Osteocyte (in vitro differentiated cells): ENCODE measurements at places on chromosomes 1 and 21. TPM values are rescaled to one million over a fixed set of nuclear protein-coding genes. Genes with fewer than 3 reads are reported as not detected.

GRCh38 chr1:204344665-204345355 is 14.9 kb downstream of the PLEKHA6 start:
- DNase-seq: no peak

DNA sequence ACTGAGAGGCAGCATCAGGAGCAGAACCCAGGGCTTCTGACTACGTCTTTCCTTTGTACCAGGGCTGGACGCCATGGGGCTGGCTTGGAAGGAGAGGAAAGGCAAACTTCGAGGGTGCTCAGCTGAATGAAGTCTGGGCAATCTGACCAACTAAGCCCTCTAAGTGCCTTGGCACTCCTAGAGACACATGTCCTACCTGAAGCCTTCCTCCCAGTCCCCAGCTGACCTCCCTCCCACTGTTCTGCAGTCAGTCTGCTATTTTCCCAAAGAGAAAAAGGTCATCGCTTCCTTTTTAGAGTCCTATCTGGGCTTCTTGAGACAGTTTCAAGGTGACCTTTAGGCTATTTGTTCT is 5.2 kb downstream of the SLC9A1 start:
- no peak for DNase-seq

DNA sequence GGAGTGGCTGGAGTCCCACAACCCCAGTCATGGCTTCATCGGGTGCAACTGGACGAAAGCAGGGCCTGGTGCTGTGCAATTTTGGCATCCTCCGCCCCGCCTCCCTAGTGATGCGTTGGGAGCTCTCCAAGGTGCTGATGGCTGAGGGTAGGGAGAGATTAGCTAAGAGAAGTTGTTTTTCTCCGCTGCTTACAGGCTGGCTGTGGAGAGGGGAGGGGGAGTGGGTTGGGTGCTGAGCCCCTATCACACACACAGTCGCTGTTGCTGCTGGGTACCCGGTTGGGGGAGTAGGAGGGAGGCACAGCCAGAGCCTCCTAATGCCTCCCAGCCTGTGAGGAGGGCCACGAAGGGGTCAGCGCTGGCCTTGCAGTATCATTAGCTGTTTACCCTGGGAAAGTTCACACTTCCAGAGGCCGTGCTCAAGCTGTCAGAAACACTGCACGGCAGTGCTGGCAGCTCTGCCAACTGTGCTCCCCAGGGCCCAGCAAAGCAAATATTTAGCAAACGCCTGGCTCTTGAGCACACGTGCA is 110.0 kb downstream of the GRIK3 start:
- no peak for DNase-seq

DNA sequence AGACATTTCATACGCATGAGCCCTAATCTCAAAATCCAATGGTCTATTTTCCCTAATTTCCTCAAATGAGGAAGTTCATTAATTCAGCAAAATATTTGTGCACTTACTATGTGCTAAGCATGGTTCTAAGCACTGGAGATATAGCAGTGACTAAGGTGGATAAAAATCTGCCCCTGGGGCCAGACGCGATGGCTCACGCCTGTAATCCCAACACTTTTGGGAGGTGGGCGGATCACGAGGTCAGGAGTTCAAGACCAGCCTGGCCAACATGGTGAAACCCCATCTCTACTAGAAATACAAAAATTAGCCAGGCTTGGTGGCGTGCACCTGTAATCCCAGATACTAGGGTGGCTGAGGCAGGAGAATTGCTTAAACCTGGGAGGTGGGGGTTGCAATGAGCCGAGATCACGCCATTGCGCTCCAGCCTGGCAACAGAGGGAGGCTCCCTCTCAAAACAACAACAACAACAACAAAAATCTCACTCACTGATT is 4.3 kb upstream of the MIIP start:
- no peak for DNase-seq

GRCh38 chr1:247352175-247352574 is 20.5 kb upstream of the ZNF496 start:
- no peak for DNase-seq

- no peak for DNase-seq
Observed at GRCh38 chr1:206143537-206144172, 26.5 kb upstream of the AVPR1B start.

The SLC6A9 gene
- total RNA-seq: 49.4 and 51.6 TPM in 2 replicates
